SW 1271 (cell line): ENCODE measurements at places on chromosomes 6 and 20.

- no peak for DNase-seq
These were observed 168.0 kb upstream of the LRFN2 start for GRCh38 chr6:40755046-40755681.

DNA sequence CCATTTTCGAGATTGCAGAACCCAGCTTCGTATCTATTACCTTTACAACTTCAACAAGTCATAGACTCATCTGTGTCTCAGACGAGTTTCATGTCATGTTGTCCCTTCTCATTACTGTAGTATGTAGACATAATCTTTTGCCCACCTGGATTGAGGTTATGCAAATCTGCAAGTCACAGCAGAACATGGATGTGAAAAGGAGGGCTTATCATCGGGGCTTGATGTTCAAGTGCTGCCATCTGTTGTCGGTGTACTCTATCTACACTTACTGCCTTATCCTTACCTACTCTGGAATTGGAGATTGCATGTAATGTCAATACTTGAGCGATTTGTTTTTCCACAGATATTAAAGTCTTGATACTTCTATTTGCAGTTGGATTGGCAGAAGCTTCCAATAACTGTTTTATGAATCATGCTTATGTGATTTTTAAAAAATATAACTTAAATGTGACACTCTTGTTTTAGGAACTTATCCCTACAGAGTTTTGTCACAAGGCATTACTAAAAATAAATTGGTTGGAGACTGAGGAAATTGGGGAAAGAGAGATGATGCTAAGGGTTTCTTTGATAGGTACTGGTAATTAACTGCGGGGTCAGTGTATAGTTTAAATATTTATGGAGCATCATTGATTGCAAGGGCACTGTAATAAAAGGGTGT is 3.0 kb upstream of the GOPC start:
- peak; percentile 9 for DNase-seq

GRCh38 chr6:75102301-75102700 is 103.6 kb downstream of the COL12A1 start:
- DNase-seq, result no peak

- DNase-seq, result no peak
These were observed 195.3 kb upstream of the KCNK16 start for GRCh38 chr6:39517756-39518155.

- no peak for DNase-seq
These were observed 104.0 kb upstream of the MAN1A1 start for GRCh38 chr6:119453242-119454200.

DNA sequence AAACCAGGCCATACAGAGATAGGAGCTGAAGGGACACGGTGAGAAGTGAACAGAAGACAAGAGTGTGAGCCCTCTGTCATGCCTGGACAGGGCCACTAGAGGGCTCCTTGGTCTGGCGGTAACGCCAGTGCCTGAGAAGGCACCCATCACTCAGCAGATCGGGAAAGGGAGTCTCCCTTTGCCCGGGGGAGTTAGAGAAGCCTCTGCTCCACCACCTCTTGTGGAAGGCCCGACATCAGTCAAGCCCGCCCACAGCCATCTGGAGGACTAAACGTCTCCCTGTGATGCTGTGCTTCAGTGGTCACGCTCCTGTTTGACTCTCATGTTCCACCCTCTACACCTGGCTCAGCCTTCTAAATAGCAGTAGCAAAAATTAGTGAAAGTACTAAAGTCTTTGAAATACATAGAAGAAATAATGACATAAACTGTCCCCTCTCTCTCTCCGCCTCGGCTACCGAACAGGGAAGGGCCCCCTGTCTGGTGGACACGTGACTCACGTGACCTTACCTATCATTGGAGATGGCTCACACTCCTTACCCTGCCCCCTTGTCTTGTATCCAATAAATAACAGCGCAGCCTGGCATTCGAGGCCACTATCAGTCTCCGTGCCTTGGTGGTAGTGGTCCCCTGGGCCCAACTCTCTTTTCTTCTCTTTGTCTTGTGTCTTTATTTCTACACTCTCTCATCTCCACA is 66.7 kb downstream of the RPP21 start:
- DNase-seq, result peak; percentile 31

DNA sequence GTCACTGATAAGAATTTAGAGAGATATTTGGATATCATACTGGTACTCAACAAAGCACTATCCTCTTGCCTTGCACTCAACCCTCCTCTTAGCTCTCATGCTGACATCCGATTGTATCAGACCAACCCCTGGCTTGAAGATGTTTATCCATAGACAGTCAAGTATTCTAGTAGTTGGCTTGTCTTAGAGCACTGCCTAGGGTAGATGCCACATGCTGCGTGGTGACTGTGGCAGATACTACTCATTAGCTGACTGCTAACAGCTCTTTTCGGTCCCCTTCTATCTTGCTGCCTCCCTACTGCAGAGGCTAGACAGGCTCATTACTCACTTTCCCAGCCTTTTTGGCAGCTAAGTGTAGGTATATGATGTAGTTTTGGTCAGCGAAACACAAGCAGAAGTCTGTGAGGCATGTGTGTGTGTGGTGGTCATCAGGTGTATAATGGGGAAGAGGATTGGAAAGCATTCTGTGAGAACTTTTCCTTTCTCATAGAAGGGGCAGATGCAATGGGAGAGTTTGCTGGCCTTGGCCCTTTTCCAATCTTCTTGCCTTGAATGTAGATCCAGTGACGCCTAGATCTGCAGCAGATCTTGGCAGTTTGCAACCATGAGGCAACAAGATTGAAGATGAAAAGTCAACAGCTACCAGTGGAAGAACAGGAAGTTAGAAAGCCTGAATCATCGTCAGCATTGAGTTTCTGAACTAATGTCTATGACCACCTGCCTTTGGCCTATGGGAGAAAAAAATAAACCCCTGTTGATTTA is 4.4 kb upstream of the IFNGR1 start:
- no peak for DNase-seq

DNA sequence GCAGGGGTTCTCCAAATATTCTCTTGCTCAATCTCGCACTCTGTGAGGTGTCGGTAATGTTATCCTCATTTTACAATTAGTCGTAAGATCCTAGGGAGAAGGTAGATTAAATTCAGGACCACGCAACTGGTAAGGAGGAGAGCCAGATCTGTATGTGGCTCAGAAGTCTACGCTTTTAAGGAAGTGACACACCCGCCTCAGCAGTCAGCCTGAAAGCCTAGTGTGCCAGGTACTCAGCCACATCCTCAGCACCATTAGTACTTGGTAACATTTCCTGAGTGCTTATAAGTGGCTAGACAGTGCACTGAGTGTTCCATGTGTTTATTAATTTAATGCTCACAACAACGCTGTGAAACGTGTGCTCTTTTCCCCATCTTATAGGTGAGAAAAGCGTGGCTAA is 63.7 kb downstream of the DHX35 start:
- no peak for DNase-seq

GRCh38 chr6:166853371-166854325 is 102.7 kb downstream of the RNASET2 start:
- DNase-seq, result no peak

DNA sequence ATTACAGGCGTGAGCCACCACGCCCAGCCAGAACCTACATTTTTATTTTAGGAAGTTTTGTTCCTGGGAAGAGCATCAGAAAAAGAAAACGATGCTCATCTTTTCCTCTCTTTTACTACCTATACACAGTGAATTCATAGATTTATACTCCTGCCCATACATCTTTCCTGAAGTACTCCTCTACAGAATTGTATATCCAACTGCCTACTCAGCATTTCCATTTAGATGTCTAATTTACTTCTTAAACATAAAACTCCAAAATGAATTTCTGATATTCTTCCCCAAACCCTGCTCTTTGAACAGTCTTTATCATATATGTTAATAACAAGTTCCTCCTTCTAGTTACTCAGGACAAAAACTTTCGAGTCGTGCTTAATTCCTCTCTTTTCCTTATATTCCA is 39.8 kb upstream of the RSPO3 start:
- no peak for DNase-seq

- no peak for DNase-seq
These were observed 155.5 kb downstream of the CDH26 start for GRCh38 chr20:60113771-60114170.

DNA sequence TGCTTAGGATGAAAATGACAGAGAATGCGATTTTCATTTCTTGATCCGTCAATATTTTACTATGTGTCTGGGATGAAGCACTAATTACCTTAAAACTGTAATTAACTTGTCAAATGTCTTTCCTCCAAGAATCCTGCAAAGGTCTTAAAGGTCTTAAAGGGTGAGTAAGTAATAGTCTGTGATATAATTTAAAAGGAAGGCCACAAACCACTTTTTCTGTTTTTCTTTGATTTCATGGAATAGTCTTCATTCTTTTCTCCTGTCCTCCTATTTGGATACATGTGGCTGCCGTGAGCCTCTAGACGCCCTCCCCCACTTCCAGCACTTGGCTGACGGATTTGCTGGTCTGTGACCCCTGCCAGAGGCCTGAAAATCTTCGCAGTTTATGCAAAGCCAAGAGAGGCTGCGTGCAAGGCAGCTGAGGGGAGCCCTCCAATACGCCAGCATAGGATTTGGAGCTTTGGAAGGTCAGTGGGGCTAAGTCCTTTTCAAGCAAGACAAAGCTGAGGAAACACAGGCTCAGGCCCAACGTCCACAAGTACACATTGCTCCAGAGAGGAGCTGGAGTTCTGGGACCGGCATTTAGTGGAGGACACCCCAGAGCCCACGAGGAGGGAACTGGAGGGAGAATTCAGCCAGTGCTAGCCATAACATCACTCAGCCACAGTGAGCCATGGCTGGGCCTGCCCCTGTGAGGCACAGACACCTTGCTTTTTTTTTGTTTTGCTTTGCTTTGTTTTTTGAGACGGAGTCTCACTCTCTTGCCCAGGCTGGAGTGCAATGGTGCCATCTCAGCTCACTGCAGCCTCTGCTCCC is 382.6 kb downstream of the SMOC2 start:
- no peak for DNase-seq

DNA sequence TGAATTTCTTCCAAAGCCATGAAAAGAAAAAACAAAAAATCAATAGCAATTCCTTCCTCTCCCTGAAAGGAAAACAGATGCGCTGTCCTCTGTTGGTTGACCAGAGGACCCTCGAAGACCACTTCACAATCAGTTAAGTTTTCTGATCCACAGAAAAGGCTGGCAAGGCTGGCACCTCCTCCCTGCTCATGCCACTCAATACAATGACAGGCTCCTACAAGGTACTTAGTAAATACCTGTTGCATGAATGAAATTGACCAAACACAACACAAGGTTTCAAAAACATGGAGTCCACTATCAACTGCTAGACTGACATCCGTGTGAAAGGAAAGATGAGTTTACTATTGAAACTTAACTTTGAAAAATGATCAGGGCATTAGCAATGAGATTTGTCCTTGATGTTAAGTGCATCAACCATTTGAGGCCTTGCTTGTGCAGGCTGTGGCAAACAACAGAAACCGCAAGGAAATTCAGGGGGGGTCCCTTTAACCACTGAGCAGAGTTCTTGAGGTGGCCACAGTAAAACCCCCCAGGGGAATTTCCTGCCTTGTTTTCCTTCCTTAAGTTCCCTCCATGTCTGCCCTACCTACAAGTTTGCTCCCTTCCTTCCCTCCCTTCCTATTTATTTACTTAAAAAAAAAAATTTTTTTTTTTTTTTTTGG is 27.9 kb upstream of the RTF2 start:
- DNase-seq, result no peak

DNA sequence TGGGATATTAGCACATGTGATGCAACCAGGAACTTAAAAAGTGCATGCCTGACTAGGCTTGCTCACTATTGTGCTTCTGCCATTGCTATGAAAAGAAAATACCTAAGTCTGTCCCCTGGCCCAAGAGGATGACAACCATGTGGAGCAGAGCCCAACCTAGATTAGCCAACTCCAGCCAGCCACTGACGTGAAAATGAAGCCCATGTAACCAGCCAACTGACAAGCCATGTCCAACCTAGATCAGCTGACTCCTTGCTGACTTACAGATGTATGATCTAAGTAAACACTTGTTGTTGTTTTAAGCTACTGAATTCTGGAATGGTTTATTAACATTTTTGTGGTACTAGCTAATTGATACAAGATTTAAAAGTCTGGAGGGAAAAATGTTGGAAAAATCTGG is 47.5 kb downstream of the PIGU start:
- DNase-seq, result no peak

- DNase-seq, result no peak
These were observed 85.6 kb downstream of the SNX5 start for GRCh38 chr20:17882834-17883591.

GRCh38 chr6:138538390-138539031 is 39.2 kb upstream of the NHSL1 start:
- DNase-seq, result no peak

DNA sequence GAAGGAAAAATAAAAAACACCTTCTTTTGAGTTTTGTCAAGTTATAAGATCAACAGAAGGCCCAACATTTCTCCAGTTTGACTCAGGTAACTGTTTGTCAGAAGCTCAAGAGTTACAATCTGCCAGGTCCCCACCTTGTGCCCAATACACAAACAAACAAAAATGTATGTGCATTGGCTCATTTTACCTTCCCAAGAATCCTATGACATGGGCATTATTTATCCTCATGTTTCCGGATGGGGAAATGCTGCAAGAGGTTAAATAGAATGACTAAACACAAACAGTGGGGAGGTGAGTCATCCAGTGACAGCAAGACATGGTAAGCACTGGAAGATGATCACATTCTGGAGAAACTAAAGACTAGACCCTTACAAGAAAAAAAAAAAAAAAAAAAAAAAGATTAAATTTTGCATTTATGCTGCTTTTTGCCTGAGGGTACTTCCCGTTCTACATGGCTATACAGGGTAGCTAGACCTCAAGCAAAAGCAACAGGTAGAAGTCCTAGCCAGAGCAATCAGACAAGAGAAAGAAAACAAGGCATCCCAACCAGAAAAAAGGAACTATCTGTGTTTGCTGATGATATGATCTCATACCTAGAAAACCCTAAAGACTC is 23.6 kb upstream of the ANKRD60 start:
- peak; percentile 80 for DNase-seq

DNA sequence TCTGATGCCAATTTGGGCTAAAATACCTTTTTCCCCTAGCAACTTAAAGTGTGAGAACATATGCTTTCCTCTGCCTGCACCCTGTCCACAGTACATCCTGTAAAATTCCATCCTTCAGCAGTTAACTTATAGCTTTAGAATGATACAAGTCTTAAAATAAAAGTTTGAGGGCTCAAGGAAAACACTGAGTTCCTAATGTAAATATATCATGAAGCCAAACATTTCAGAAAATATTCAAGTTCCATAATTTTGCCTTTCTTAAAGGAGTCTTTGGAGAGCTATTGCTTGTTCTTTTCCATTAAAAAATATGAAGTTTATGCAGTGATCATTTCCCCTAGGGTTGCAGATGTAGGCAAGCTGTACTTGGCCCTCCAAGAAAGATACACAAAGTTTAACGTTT is 303.8 kb downstream of the COL12A1 start:
- no peak for DNase-seq

DNA sequence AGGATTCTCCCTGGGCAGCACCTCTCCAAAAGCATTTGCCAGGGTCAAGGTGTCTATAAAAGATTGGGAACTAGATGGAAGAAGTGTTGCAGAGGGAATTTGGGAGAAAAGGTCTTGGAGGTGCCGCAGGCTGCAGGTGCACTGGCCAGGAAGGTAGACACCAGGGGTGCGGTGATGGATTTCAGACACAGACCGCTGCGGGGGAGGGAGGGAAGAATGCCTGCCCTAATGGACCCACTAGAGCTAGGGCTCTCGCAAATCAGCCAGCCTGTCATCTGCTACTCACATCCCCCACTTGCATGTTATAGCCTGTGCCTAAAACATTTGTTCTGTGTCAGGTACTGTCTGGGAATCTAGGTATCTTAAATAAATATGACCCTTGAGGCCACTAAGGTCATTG is 193.6 kb upstream of the SLC24A3 start:
- DNase-seq, result no peak

GRCh38 chr6:137860394-137861005 is 6.6 kb upstream of the TNFAIP3 start:
- DNase-seq, result no peak

GRCh38 chr6:31878726-31879125 is at the start of gene SLC44A4:
TSS of gene SLC44A4 (minus strand) at chr6:31878997. CDS start at chr6:31878980, 17 bp downstream.
- DNase-seq, result no peak
